ENCODE measurements at places on chromosomes 1 and 21.

DNA sequence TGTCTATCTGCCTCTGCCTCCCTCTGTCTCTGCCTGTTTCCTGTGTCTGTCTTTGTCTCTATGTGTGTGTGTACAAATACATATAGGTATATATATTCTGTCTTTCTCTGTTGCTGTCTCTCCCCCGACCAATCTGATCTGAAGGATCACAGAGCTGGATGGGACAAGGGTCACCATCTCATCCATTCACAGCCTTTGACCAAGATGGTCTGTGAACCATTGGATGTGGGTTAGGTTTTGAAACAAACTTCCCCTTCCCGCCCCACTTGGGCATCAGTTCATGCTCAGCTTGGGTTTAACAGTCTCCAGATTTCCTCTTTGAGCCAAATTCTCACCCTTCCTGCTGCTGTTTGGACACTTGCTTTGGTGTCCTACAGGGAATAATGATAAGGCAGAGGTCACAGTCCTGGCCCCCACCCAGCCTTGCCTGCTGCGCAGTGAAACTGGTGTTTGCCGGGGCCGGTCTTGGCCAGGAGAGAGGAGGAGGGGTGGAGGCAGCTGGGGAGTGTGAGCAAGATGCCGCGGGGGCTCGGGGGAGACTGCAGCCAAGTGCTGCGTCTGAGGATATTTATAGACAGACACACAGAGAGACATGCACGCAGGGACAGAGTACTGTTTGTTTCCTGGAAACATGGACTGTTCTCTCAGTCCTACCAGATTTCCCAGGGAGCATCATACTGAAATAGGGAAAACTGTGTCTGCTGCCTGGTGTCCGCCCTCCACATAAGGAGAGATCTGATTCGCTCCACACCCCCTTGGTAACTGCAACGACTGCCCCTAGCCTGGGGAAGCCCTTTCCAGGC lies 27.0 kb upstream of the BTG2 start:
- no peak for DNase-seq

- DNase-seq, result no peak
These were observed 238.0 kb upstream of the FGGY start for GRCh38 chr1:59058665-59059439.

DNA sequence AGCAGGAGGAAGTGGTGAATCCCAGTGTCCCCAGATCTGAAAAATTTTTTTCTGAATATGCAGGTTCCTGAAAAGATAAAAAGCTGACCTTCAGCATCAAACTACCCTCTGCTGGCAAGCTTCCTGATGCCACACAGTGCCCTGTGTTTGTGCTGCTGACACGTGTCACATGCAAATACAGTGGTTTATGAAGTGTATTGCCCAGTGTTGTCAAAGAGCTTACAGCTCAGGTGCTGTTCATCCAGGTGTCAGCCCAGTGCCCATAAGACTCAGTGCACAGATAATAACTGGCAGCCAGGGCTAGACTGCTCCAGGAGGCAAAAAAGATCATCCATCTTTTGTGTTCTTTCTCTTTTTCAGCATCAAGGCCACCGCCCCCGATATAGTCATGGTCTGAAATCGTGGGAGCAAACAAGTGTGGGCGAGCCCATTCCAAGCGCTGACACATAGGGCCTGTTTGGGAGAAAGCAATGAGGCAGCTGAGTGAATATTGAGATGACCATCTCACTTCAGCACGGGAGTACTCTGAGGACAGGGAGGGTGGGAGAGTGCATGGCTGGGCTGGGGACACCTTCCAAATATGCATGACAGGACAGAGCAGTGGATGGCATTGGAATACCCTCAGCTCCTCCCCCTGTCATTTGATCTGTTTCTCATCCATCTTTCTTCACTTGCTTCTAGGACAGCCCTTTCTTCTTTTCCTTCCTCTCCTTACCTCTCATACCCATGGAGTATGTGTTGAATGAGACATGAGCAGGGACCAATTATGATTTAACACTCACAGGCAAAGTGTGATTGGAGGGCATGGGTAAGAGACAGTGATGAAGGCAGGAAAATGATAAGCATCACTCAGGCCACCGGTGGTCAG lies 6.4 kb upstream of the KCNK1 start:
- DNase-seq, result no peak

GRCh38 chr1:3261969-3262579 lies 192.4 kb upstream of the ARHGEF16 start:
- no peak for DNase-seq

DNA sequence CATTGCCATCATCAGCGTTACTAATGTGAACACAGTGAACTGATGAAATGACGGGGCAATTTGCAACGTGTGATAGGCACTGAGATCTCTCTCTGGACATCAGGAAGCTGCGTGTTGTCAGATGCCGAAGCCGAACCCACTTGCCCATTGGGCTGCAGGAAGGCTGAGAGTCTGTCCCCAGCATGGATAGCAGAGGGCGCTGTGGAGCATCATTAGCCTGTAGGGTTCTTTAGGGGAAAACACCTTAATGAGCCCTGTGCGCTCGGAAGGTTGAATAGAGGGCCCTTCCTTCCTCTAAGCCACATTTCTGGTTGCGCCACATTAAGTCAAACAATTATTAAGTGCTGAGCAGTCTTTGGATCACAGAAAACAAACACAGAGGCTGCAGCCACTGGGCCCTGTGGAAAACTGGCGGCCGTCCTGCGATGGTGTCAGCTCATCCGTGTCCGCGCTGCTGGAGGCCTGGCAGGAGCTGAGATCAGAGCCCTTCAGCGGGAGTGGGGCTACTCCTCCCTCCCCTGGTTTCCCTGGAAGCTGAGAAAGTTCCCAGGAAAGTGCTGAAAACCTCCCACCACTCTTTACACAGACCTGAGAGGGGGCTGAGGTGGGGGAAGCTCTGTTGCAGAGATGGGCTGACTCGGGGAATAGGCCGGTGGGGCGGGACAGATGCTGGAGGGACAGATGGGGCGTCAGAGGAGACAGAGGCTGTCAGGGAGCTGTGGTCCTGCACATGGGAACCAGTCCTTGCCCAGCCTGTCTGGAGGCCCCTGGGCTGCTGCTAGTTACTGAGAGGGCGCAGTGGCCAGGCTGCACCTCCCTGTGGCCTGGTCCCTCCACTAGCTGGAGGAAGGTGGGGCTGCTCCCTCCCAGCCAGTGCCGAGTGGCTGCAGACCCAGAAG lies 12.7 kb downstream of the TFF2 start:
- peak; percentile 42 for DNase-seq

Measured in stimulated activated CD8-positive, alpha-beta memory T cell treated with anti-CD3 and anti-CD28 coated beads, Interleukin-12 subunit alpha, Interleukin-12 subunit beta, amount 100 ng/mL, for 4 hours (primary cell).